ENCODE measurements at places on chromosomes 16 and 17.

DNA sequence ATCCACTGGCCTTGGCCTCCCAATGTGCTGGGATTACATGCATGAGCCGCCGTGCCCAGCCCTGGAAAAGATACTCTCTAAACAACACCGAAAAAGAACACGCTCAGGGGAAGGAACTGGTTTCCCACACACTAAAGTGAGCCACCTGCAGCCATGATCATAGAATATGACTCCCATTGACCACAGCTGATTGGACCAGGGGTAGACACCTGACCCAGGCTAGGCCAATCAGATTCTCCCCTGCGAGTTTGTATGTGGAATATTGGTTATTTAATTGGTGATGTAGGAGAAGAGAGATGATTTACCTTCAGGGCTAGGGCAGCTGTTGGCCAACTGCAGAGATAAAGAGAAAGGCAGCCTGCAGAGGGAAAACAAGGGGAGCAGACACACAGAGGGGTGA lies 9.0 kb upstream of the GGA2 start:
- no peak for DNase-seq

DNA sequence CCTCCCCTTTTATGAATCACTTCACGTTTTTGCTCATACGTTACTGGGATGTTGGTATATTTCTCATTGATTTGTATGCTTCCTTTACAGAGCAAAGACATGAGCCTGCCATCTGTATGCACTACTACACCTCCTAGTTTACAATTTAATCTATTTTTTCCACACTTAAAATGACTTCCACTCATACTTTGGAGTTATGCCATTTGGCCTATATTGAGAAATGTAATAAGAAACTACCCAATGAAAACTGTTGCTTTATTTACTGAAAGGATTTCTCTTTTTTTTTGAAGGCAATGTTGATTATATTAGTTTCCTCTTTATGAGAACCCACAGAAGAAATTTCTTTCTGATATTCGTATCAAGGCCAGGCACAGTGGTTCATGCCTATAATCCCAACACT lies 43.1 kb downstream of the DUSP14 start:
- no peak for DNase-seq

DNA sequence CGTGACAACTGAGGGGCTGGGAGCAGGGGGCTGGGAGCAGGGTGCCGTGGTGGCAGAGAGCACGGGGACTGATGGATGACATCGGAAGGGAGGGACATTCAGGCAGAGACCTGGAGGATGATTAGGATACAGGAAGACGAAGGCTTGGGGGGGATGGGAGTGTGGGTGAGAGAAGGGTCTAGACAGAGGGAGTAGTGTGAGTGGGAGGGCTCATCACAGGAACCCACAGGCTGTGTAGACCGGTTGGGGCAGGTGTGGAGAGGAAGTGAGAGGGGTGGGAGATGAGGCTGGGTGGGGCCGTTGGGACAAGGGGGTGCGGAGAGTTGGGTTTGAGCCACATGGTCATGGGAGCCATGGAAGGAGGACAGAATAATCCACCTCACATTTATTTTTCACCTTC lies 83.8 kb downstream of the RAP1GAP2 start:
- DNase-seq: no peak

GRCh38 chr17:76446449-76447231 lies 6.3 kb downstream of the UBE2O start:
- no peak for DNase-seq

DNA sequence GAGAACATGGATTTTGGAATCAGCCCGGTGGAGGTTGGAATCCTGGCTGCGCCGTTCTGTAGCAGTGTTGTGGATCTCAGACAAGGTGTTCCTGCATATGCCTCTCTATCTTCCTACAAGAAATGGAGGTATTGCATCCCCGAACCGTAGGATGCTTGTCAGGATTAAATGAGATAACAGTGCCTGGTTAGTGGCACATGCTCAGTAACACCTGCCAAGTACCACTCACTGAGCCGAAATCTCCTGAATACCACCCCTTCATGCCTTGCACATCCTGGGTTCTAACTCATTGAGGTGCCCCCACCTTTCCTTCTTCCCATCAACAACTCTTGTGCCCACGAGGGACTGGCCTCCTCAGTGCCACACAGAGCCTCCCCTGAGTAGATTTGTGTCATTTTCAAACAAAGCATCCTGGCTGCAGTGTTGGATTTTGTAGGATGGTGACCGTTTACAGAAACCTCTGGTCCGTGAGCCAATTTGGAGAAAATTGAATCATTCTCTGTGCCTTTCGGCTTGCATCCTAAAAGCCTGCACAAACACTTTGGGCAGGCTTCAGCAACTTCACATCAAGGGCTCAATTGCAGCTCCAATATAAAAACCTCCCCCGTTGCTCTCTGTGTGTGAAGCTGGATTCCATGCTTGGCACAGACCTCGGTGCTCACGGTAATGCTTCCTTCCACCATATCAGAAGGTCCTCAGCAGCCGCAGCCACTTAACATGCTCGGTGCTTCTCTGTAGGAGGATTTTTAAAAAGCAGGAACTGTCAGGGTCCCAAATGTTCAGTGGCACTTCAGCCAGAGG lies 84.2 kb downstream of the WWOX start:
- no peak for DNase-seq

DNA sequence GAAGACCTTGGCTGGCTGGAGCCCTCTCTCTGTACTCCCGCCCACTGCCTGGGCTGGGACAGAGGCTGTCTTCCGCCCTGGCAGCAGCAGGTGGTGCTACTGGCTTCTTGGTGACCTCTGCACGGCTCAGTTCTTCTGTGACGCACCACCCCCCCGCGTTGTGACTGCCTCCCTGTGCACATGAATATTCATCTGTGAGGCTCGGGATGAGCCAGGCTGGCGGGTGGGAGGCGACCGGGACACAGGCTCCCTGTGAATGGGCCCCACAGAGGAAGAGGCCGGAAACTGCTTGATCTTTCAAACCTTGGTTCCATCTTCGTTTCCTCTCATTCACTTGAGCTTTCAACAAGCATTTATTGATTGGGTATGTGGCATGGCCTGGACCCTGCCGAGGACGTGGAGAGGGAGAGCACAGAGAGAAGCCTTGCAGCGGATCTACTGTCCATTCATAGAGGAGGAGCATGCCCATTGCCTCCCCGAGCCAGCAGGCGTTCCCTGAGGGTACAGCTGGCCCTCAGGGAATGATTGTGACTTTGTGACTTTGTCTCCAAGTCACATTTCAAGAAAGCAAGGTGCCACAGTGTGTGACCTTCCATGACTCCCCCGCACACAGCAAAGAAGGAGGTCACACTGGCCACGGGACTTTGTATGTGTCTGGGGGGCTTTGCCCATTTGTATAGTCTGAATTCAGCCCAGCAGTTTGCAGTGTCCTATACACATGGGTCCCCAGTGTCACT lies 45.0 kb downstream of the B9D1 start:
- DNase-seq: peak; percentile 23

GRCh38 chr17:8275421-8276290 lies 12.8 kb upstream of the RANGRF start:
- DNase-seq: no peak

DNA sequence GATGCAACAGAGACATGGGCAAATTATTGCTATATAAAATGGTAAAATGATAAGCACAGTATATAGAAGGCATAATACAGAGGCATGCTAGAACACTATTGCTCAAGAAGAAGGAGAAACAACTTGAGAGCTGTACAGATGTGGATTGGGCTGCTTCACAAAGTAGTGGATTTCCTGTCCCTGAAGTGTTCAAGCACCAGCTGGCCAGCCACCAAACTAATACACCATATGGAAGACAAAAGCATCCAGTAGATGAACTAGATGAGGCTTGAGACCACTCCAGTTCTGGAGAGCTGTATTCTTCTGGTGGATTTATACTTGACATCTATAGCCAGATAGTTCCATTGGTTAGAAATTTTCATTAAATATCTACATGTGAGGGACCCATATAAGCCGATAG lies 134.1 kb upstream of the GNAO1 start:
- no peak for DNase-seq

DNA sequence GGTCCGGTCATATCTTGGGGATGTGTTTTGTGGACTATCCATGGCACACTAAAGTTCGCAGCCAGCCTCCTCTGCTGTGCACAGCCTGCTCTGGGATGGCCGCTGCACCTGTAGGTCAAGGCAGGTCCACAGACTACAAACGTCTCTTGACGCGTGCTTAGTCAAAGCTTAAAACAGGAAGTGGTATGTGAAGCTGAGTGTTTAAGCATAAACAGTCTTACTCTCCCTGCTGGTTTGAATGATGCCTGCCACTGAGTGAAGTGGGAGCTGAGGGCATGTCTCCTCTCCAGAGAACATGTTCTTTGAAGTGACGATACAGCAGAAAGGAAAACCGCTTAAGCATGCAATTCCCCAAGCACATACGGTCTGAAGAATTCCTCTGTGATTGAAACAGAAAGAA lies 365.6 kb downstream of the SLC39A11 start:
- no peak for DNase-seq

DNA sequence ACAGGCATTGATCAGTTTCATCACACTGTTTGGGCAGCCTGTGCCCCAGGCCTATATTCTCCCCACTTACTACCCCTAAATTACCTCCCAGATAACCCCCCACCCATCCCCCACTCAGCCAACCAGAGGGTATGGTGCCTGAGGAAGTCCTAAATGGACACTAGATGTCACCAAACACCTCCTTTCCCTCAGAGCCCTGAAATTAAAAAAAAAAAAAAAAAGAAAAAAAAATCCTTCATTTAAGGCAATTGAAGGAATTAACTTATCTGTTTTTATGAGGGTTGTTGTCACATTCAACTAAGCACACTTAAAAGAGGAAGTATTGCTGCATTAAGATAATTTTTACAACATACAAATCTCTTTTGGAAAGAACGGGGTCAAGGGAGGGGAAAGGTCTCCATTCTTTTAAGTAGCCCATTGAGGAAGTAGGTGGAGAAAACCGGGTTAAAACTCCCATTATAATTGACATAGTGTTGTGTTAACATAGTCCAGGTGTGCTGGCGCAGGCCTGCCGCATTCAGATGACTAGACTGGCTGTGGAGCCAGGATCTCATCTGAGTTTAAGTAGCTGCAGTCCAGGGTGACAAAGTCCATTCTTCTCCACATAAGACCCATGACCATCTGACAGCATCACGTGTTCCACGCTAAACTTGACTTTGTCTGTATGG lies 46.3 kb downstream of the SNX11 start:
- peak; percentile 14 for DNase-seq

- DNase-seq: no peak
Observed at GRCh38 chr17:43434902-43435319, 36.1 kb downstream of the ARL4D start.

Data from amniotic stem cell (primary cell).